Stimulated activated CD8-positive, alpha-beta memory T cell treated with anti-CD3 and anti-CD28 coated beads, Interleukin-15, amount 100 ng/mL, for 24 hours (primary cell): ENCODE measurements at places on chromosomes 6 and 20.

DNA sequence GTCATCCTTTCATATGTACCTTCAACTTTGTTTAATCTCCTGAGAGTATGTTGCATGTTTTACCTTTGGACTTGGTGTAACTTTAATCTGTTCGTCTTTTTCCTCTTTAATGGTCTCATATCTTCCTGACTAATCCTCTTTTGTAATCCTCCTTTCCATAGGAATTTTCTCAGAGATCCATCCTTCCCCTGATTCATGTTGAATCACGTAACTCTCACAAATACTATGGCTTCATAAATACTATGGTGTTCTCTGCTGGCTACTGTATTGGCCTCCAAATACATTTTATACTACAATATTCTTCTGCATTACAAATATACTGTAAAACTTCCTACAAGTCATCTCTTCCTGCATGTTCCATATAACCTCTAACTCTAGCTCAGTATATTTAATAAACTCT lies 317.7 kb upstream of the ADGRB3 start:
- DNase-seq, result no peak

GRCh38 chr20:23341073-23341472 lies 9.5 kb upstream of the NXT1 start:
- no peak for DNase-seq

- DNase-seq, result no peak
Observed at GRCh38 chr6:2598867-2599266, 151.9 kb downstream of the MYLK4 start.

- DNase-seq, result no peak
Observed at GRCh38 chr6:170504479-170504878, 48.6 kb downstream of the PSMB1 start.

DNA sequence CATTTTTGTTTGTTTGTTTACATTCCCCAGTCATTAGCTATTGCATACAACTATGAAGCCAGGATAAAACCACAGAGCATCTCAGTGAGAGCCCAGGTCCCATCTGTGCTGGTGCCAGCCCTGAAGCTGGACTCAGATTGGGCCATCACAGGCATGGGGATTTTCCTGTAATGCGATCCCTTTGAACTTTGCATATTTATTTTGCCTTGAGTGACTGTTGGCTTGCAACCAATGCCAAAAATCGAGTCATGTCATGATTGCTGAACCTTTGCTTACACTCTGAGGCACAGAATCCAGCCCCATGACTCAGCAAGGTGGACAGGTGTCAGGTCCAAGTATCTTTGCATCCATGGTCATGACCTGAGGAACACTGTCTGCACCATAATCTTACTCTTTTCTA lies 46.2 kb upstream of the GGTLC1 start:
- no peak for DNase-seq

GRCh38 chr6:138815221-138815620 lies 19.3 kb downstream of the ECT2L start:
- no peak for DNase-seq

GRCh38 chr6:44622555-44622954 lies 235.0 kb downstream of the CDC5L start:
- no peak for DNase-seq

DNA sequence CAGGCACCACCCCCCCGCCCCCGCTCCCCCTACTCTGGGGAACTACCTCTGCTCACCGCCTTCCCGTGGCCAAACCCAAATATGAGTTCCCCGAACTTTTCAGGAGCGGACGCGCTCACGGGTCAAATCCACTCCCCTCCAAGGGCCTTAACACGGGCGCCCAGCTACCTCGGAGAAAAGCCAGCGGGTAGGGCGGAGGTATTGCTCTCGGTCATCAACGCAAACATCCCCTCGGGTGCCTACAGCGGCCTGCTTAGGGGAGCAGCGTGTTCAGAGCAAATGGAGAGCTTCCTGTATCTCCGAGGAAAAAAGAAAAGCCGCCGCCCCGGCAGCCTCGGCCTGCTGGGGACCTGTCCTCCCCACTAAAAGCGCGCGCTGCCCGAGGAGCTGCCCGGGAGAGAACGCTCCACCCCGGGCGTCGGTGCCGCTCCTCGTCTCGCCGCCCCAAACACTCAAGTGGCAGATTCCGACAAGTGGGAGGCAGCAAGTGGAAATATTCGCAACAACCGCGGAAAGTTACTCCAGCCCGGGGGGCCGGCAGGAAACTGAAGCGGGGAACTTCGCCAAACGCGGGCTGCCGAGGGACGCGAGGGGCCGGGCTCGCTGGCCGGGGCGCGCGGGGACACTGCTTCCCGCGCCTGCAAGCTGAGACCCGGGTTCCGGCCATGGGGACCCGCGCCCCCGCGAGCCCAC lies 699 bp downstream of the PTPRT start:
- no peak for DNase-seq

DNA sequence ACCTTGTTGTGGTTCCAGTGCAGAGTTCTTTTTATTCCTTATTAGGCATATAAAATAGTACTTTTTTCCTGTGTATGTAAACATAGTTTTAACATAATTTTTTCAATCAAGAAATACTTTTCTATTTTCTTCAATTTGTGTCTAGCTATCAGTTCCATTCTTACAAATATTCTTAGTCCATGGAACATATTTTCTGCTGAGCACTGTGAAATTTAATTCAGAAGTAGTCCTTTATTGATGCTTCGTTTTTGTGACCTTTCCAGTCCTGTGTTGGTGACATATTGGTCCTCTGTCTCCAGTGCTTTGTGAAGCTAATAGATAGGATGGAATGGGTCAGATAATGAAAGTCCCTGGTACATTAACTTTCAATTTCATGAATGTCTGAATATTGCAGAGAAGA lies 325.1 kb downstream of the SAMD5 start:
- DNase-seq, result no peak

DNA sequence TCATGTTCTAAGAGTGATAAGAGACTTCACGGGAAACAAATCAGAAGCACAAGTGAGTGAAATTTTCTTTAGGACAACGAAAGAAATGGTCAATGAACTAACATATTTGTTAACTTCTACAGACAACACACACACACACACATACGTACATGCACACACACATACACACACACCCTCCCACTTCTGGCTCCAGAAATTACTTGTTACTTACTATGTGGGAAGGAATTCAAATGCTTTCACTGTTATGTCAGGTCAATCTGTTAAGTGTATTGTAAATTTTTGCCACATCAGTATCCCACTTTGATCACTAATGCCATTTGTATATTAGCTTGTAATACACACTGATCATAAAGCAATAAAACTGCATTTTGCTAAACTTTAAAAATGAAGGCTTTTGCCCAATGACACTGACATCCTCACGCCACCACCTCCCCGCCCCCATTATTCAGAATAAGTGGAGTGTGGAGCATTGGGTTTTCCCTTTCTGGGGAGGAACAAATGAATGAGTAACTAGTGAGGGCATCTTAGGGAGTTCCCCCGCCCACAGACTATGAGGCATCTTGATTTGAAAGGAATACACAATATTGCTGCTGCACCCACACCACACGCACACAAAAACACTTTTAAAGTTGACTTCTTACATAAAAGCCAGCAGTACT lies 76.2 kb downstream of the ATXN1 start:
- DNase-seq, result peak; percentile 35

GRCh38 chr20:59300333-59301081 lies at the start of gene EDN3:
Gene EDN3 (plus strand): TSS chr20:59300611. CDS start chr20:59300813, 202 bp downstream.
- DNase-seq, result no peak

- DNase-seq, result no peak
Observed at GRCh38 chr20:40646361-40646760, 42.7 kb downstream of the MAFB start.

DNA sequence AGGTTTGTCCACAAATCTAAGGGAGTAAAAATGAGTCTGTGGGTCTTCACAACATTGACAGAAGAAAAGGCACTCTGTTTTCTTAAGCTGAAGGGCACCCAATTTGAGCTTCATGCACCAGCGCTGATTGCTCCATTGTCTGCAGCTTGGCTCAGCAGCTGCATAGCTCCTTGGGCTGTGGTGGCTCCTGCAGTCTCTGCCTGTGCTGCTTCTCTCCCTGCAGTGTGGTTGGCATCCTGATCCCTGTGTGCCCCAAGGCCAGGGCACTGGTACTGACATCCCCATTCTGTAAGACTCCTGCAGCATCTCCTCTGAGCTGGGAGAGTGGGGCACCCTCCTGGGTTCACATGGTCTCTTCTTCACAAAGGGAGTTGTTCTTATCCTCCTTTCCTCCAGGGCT lies 83.2 kb upstream of the B3GAT2 start:
- DNase-seq, result no peak

GRCh38 chr6:135320721-135321621 lies 139.9 kb downstream of the MYB start:
- no peak for DNase-seq

DNA sequence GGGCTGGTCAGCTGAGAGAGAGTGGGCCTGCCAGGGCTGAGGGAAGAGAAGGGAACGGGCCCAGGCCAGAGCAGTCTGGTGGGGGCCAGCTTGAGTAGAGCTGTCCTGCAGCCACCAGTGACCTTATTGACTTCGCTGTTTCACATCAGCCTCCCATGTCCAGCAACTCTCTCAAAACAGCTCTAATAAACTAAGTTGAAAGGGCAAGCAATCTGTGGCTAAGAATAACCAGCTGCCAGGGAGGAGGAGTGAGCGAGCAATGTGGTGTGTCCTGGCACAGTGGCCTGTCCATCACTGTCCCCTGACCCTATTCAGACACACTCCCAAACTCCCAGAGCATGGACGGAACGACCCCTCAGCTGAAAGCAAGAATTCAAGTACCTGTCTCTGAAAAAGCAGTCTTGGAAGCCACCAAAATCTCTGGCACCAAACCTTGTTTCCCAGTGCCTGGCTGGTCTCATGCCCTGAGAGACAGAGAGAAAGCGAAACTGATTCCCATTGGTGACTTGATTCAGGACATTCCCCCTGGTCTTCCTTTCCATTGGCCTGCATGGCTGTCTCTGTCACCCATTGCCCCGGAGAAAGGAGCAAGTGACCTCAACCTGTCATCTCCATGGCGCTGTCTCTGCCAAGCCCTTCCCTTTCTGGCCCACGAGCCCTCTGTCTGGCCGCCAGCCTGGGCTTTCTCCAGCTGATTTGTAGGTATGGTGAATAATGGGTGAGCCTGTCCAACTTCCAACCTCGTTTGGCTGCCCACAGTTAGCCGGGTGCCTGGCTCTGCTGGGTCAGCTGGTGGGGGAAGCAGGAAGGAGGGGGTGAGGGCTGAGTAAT lies at the start of gene DDO:
Gene DDO, minus strand, starts transcription at position 490 of the 831 bp plus-strand sequence. CDS start 2,113 bp downstream, outside the sequence.
- no peak for DNase-seq

- DNase-seq, result no peak
Observed at GRCh38 chr6:16671302-16672289, 89.7 kb downstream of the ATXN1 start.

DNA sequence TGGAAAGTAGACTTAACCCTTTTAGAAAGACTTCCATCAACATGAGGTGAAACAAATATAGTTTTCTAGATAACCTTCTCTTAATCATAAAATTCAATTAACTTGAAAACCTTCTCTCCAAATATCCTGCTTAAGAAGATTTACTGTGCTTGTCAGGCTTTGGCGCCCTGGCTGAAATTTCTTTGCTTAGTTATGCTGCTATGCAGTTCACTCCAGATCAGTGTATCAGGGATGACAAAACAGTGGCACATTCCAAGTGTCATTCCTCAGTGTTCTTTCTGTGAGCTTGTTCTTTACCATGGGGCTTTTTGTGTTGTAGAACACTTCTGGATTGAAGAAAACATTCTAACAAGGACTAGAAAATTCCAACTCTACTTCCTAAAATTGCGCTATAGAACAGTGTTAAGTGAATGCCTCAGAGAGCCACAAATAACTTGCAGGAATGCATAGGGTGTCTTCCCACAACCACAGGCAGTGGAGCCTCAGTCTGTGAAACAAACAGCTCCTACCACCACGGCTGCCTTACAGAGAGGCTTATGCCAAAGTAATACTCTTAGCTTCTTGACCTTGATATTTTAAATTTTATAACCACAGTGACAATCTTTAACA lies 443.6 kb downstream of the CDC5L start:
- no peak for DNase-seq

DNA sequence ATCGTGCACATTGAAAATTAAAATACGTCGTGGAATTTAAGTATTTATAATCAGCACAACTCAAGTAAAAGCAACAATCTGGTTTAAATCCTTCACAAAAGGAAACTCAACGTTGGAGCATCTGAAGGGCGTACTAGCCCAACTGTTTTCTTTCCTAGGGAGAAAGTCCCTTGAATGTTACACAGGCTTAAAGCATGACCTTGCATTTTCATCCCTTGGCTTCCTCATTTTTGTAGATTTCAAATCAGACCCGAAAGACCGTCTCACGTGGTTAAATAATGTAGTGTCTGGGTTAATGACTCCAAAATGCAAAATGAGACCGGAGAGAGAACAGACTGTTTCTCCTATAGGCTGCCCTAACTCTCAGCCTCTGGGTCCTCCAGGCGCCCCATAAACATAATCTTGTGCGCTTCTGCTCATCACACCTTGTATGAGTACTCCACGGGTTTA lies 249.2 kb upstream of the RREB1 start:
- DNase-seq, result no peak

DNA sequence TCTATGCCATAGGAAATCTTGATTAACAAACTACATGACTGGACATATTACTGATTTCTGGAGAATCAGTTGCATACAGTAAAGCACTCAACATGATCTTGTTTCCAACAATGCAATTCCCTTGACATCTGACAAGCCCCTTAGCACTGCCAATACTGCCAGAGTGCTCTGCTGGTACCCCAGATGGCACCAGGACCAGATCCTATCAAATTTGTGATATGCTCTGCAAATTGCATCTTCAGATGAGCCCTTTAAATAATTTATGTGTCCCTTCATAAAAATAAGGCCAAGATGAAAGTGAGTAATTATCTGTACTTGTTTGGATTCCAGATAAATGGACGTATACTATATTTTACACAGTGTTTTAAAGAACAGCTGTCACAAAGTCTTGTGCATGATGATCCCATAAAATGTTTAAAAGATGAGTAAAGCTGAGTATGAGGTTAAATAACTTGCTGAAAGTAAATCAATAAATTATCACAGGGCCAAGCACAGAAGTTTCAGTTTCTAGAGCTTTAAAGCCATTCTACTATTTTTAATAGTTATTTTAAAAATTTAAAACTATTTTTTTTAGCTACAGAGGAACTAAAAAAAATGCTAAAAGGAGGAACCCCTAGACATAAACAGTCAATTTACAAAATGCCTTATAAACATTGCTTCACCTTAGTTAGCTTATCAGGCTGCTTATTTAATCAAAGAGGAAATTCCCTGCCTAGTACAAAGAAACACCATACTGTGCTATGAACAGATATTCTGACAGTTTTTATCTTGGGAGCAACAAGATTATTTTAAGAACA lies 42.1 kb downstream of the NUDT3 start:
- no peak for DNase-seq

GRCh38 chr20:59985864-59986263 lies 27.6 kb downstream of the CDH26 start:
- DNase-seq, result no peak
